ENCODE measurements at places on chromosomes 13 and 19.

DNA sequence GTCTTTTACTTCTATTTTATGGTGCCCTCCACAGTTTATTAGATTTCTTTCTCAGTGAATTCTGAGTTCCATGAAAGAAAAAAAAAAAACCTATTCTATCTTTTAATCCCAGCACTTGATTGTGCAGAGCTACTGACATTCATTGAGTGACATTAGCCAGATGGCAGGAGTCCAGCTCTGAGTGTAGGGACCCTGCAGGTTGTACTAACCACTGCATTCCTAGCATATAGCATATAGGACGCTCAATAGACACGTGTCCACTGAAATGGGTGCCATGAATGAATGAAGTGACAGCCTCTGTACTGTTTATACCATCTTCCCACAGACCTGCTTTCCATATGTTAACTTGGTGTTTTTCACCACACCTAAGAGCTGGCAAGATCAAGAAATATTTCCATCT, 206.3 kb downstream of the RAP2A start:
- no peak for DNase-seq

GRCh38 chr13:29520671-29521070, 74.8 kb downstream of the SLC7A1 start:
- no peak for DNase-seq

DNA sequence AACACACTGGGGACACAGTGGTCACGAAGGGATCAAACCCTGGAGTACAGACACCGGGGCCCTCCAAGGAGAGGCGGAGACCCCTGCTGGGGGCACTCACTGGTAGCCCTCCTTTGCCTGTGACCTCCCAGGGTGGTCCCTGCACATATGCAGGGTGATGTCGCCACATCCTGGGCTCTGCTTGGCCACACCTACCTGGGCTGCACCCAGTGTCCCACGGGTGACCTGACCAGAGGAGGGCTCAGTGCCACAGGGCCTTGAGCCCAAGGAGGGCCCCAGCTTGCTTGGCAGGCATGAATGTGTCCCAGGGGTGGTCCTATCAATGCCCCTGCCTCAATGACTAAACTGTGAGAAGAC, 4.1 kb downstream of the PCID2 start:
- DNase-seq, result no peak

- DNase-seq, result no peak
These were observed 869 bp downstream of the GFY start for GRCh38 chr19:49425922-49426592.

- DNase-seq, result no peak
These were observed 328.6 kb downstream of the SUCLA2 start for GRCh38 chr13:47672245-47673008.
